Activated CD8-positive, alpha-beta memory T cell treated with anti-CD3 and anti-CD28 coated beads, Interleukin-2, amount 50 U/mL, for 48 hours (primary cell): ENCODE measurements at places on chromosomes 7 and 10.

DNA sequence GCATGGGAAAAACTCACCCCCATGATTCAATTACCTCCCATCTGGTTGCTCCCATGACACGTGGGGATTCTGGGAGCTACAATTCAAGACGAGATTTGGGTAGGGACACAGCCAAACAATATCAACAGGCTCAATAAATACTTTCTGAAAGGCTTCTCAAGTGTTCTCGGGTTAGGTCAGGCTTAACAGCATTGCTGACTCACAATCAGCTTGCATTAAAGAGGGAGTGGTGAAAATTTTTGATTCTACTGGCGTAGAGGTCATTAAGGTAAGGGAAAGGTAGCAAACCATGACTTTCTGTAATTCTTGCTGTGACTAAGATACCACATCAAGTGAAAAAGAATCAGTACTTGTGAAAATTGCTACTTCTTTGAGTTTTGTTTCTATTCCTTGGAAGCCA, 126.4 kb downstream of the JCAD start:
- DNase-seq: no peak

GRCh38 chr7:85423209-85423895, 236.5 kb upstream of the SEMA3D start:
- no peak for DNase-seq

- DNase-seq: no peak
Observed at GRCh38 chr7:147079921-147080420, 963.4 kb downstream of the CNTNAP2 start.

DNA sequence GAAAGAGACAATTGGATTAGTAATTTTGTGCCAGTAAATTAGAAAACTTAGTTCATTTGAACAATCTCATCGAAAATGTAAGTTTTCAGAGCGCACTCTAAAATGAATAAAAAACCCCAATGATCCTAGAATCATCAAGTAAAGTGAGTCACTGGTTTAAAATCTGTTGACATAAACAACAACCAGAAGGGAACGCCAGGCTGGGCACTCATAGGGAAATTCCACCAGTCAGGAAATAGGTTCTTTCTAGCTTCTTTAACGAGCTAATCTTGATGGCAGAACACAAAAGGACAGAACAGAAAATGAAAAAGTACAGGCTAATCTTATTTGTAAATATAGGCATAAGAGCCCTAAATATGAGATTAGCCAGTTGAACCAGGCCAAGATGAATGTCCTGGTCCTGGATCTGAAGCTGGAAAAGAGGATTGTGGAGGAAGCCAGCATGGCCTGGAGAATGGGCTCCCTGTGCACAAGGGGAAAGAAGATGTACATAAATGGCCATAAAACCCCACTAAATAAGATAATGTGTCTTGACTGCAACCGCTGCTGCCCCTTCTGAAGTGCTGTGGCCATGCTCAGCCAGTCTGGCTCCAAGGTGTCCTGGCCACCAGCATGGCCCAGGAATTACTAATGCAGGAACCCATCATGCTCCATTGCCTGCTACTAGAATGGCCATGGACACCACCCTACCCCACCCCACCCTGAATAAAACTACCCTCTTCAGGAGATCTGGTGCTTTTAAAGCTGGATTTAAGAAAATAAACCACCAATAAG, 114.0 kb downstream of the WDFY4 start:
- DNase-seq: no peak

- no peak for DNase-seq
Observed at GRCh38 chr7:43395351-43395750, 187.6 kb upstream of the STK17A start.

DNA sequence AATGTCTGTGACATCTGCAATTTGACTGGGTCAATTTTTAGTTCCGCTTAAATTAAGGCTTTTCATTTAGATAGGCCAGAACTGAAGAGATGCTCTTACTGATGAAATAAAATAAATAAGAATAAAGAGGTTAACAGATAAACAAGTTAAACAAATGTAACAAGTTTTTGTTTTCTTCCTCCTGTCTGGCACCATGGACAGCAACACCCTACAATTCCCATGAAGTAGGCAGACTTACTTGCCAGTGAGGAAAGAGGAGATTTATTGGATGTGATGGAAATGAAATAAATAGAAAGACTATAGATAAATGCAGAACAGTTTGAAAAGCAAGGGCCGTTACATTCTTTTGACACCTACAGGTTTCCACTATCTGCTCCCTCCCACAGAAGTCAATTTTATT, 118.5 kb downstream of the AMPH start:
- DNase-seq: no peak

DNA sequence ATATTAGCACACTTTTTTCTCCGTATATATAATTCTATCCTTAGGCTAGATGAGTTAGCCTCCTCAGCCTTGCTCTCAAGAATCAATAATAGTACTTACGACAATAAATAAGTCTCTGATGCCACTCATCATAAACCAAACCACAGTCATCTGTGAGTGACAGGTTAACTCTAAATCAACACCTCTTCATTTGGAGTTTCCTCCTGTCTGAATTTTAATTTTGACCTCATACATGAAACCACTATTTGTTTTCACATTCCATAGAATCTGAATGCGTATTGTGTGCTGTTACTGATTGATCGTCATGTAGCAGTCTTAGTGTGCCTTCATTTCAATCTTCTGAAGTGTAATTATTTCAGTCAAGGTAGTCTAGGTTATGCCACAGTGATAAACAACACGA, 85.8 kb downstream of the HGF start:
- DNase-seq: no peak

- no peak for DNase-seq
Observed at GRCh38 chr7:142568435-142569097, 180.7 kb upstream of the PRSS1 start.

GRCh38 chr10:119319161-119319919, 112.0 kb downstream of the GRK5 start:
- no peak for DNase-seq

- no peak for DNase-seq
Observed at GRCh38 chr10:50540069-50540825, 83.5 kb downstream of the SGMS1 start.

DNA sequence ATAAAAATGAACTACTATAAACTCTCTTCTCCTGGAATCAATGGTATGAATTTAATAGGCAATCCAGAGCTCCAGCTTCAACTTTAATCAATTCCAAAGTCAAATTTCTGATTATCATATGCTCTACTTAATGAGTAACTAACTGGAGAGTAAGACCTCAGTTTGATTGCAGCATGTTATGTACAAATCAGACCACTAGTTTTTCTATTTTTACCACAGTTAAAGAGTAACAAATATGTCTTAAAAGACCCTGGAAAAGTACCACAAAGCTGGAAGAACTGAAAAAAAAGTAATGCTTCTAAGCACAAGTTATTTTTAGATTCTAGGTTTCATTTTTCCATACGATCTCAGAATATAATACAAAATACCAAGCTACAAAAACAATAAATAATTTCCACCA, 56.0 kb upstream of the TNKS2 start:
- DNase-seq: no peak
